Occipital lobe (tissue), 3 donors: ENCODE measurements at places on chromosomes 7 and 10.

DNA sequence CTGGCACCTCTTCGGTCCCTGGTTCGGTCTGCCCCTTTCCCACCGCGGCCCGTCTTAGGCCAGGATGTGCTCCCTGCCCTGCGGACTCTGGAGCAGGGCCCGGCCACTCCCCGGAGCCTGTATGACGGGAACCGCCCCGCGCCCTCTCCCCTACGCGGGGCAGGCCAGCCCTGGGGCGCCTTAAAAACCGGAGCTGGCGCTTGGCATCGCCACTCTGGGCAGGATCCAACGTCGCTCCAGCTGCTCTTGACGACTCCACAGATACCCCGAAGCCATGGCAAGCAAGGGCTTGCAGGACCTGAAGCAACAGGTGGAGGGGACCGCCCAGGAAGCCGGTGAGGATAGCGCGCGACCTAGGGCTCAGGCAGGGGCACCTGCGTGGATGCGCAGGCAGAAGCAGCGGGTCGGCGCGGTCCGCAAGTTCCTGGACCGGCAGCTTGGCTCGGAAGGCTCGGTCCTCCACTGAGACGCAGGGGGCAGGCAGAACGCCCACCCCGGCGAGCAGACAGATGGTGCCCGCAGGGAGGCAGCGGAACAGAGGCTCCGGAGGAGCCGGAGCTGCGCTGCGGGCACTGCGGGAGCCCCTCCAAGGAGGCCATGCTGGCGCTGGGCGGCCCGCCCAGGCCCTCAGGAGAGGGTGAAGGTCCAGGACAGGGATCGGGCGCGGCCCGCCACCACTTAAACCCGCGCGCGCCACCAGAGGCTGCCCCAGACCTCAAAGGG, at the start of gene ADIRF:
TSS of gene ADIRF (plus strand) at position 212 of the 723 bp plus-strand sequence. CDS start at position 275, 63 bp downstream.
- DNase-seq: no peak

DNA sequence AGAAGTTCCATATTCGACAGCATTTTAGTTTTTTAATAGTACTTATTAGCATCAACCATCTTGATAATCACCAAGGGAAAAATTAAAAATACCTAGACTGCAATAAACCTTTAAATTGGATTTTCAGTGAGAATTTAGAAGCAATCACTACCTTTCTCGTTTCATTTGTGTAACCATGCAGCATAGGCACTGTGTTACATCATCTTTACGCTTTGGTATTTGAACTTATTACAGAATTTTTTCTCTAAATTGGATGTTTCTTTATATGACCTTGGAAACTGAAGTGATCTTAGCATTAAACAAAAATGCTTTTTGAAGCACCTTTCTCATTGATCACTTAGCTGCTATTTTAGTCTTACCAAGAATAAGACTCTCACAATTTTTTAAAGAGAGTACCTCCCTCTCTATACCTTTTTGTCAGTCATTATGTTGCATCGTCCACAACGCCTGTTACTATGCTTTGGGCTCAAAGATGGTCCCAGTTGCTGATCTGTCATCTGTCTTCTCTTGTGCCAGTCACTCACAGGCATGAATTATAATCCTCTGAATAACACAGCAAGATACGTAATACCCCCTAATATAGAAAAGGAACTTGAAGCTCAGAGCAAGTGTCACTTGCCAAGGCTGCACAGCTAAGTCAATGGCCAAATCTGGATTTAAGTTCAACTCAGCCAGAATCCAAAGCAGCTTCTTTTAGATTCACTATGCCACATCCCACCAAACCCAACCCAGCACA, 19.6 kb upstream of the ASCC1 start:
- no peak for DNase-seq

- no peak for DNase-seq
Measured at GRCh38 chr10:72308320-72308987, 34.7 kb downstream of the DDIT4 start.

DNA sequence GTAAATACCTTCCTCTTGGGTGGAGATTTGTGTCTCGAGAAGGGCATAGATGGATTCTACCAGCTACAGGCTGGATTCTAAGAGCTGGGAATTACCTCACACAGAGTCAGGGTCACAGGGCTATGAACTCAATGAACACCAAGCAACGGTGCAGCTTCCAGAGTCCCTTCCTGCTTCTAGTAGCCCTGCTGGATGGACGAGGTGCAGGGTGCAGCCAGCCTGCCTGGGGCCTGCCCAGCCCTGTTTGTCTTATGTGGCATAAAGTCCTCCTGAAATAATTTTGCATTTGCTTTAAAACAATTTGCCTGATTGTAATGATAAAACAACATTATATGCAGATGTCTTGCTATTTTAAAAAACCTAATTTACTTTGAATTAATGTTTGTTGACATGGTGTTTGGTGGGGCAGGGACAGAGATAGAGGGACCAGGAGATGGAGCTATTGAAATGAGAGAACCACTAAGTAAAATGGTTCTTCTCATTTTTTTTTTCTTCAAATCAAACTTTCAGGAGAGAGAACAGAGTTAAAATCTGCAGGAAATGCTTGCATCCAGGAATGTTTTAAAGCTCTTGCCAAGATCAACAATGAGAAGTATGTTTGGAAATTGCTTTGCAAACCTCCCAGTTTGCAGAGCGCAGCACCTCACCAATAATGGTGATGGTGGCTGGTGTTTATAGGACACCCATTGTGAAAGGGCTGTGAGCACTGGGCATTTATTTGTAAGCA, 305.4 kb upstream of the PODXL start:
- DNase-seq: no peak

DNA sequence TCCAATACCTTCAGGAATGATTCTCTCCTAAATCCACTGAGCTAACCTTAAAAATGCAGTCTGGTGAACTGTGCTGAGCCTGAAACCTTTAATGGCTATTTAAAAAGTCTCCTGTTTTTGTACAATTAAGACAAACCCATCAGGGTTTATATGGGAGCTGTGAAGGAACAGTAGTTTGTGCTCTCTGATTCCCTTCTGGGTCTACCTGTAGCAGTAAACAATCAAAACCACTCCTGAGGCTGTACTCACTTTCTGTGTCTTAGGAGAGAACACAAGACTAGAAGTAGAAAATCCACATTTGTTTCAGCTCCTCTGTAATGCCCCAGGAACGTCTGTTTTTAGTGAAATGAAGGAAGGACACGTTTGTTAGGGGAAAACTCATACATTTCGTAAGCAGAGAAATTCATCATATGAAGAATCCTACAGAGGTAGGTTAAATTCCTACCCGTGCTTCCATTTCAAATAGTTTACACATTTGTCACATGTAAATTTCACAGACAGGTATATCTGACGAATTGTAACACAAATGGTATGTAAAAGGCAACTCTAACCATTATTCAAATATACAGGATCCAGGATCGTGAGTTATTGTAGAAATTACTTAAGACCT, 2.6 kb downstream of the CUX1 start:
- DNase-seq: no peak

DNA sequence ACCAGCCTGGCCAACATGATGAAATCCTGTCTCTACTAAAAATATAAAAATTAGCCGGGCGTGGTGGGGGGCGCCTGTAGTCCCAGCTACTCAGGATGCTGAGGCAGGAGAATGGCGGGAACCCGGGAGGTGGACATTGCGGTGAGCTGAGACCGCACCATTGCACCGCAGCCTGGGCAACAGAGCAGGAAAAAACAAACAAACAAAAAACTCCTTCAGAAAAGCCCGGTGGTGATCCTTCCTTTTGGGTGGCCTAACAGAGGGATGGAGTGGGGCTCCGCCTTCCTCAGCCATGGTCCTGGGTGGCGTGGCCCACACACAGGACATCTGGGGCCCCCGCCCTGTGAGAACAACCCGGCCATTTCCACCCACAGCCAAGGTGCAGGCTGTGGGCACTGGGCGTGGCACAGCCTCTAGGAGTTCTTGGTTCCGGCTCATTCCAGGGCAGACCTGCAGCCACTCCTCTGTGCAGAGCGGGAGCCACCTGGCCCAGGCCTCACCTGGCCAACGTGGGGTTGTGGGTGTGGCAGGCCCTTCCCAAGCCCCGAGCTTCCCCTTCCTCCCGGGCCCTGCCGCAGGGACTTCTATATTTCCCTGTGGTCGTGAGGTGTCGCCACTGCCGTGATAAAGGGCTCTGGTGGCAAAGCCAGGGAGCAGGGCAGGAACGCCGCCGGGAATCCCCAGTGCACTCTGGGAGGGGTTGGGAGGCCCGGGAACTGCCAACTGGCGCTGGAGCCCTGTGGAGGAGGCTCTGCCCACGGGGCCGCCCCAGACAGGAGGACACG, 37.6 kb downstream of the GET4 start:
- peak; percentile 54 for DNase-seq

GRCh38 chr7:149495785-149496641, 1.6 kb downstream of the ZNF746 start:
- no peak for DNase-seq

DNA sequence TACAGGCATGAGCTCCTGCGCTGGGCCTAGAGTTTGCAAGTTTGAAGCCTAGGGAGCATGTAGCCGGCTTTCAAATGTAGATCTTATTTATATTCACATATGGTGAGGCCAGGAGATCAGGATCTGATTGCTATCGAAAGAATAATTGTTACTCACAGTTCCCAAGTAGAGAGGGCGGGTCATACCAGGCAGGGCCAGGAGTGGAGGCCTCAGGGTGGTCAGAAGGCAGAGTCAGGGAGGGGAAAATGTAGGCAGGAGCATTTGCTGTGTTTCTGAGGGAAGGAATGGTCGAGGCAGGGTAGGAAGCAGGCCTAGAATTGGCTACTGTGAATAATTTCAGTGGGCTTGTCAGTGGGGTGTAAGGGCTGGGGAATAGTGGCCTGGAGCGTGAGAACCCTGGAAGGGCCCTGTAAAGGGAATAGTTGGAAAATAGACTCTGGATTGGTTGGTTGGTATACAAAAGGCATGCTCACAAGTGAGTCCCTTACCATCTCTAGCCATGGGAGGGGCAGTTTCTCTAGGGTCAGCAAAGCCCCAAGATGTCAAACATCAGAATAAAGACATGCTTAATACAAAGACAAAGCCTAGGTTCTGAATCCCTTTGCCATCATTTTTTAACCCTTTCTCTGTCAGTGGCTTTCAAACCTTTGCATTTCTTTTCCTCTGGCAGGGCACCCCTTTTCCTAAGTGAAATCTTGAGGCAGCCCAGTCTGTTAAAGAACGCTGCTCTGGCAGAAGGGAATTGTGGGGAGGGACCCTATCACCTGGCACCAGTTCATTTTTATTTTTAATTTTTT, 36.0 kb upstream of the DLG5 start:
- no peak for DNase-seq

DNA sequence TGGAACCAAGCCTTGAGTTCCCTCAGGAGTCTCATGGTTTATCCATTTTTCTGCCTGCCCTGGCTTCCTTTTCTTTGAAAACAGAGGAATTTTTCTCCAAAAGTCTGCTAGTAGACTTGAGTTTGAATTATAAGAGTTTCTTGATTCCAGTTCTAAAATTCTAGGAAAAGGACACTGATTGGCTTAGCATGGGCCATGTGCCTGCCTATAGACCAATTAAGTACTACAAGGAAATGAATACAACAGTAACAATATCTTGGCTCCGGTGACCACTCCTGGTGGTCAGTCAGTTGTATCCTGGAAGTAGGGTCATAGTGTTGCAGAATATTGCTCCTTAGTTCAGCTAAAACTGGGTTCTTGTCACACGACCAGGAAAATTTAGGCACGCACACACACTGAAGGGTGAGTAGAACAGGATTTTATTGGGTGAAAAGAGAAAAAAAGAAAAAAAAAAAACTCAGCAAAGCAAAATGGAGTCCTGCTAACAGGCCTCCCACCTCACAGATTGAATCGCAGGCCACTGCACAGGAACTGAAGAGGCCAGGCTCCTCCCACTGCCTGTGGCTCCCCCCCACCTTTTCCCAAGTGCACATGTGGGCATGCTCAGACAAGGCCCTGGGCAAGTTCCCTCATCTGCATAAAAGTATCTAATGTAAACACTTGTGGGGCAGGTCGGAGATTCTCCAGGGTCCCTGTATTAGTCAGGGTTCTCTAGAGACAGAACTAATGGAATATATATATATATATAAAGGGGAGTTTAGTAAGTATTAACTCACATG, 155.1 kb downstream of the LYZL1 start:
- no peak for DNase-seq

GRCh38 chr7:131900785-131901287, 344.4 kb upstream of the PODXL start:
- DNase-seq: no peak

DNA sequence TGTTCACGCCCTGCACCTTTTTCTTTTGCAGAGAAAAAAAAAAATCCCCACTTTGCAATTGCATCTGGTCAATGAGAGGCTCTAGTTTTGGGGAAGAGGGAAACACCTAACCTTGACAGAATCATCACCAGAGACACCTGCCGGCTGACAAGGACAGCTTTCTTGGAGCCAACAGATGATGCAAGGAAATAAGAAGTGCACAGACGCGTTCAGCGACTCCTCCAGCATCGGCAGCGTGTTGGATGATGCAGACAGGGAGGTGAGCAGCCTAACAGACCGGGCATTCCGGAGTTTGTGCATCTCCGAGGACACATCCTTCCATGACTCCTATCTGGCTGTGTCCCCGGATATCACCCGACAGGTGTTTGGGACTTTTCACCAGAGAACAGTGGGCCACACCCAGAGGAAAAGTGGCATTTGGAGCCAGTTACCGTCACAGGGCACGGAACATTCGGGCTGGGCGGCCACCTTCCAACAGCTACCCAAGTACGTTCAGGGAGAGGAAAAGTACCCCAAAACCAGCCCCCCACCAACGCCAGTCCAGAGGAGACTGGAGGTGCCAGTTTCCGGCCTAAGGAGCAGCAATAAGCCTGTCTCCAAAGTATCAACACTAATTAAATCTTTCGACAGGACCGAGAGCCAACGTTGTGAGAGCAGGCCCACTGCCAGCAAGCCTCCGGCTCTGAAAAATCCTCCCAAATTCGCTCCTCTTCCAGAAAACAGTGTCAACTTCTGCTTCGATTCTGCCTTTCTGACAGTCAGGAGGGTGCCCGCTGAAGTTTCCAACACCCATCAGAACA, 23.6 kb downstream of the C10orf71 start:
- no peak for DNase-seq

DNA sequence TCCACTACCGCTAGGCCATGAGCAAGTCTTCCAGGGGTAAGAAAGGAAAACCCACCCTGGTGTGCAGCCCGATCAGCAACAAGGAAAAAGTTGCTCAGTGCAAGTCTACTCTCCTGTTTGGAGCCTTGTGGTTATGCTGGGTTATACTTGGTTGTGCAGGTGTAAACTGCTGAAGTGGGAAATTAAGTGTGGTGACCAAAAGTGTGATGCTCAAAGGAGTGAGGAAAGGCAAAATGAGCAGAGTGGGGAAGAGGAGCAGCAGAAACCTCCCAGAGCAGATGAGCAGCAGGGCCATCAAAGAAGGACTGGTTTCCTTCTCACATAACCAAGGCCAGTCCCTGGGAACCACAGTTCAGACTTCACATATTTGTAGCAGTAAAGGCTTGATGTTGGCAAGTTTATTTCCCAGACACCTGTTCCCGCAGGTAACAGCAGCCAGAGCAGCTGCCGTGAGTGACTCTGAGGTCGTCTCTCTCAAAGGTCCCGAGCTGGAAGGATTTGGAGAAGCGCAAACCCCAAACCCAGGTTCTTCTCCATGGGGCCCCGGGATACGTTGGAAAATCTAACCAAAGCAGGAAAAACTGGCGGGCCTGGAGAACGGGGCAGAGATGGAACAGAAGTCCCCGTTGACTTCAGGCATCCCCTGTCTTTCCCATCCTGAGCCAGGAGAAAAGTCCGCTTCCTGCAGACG, 607 bp upstream of the SMO start:
- DNase-seq: no peak
